Suprapubic skin (tissue), 4 donors: ENCODE measurements at places on chromosomes 5 and 9. TPM values are rescaled to one million over a fixed set of nuclear protein-coding genes. Genes with fewer than 3 reads are reported as not detected.

- DNase-seq: no peak
These were observed 68.1 kb downstream of the GDA start for GRCh38 chr9:72217306-72217842.

DNA sequence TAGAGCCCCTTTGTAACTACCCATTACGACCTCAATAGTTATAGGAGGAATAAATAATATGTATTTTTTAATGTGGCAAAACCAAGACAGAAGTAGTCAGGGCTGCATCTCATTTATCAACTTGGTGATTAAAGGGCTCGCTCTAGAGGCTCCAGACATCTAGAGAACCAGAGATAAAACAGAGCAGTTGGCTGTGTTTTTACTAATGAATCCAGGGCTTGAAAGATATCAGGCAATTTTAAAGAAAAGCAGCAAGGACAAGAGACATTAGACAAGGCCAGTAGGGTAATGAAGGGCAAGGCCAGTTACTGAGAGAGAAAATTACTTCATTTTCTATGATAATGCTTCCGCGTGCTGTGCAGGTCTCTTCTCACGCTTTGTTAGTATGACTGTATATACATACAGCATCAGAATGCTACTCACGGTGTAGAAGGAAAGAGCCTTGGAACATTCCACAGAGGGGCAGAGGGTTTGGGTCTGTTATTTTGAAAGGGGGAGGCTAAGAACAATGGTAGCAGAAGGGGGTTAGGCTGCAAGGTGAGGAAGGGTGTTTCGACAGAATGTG is 110.4 kb downstream of the SEMA6A start:
- DNase-seq: no peak

DNA sequence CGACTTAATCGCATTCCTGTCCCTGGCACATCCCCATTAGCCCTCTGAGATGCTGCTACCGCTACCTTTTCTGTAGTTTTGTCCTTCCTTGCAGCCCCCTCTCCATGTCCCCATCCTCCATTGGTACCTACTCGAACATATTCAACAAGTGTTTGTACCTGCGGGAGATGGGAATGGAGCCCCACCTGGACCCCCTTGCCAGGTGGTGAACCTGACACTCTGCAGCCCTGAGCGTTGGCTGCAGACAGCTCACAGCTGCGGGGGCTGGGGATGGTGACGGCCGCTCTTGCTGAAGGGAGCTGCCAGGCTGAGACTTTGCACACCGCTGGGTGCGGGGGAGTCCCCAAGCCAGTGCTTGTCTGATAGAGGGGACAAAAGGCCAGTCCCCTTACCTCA is 96.3 kb upstream of the DAP start:
- DNase-seq: no peak

CEP120 gene
- total RNA-seq: 7.9 TPM

GRCh38 chr9:88754452-88754851 is 219.5 kb downstream of the NXNL2 start:
- DNase-seq: no peak

GRCh38 chr9:27888661-27889295 is 315.5 kb upstream of the C9orf72 start:
- no peak for DNase-seq

DNA sequence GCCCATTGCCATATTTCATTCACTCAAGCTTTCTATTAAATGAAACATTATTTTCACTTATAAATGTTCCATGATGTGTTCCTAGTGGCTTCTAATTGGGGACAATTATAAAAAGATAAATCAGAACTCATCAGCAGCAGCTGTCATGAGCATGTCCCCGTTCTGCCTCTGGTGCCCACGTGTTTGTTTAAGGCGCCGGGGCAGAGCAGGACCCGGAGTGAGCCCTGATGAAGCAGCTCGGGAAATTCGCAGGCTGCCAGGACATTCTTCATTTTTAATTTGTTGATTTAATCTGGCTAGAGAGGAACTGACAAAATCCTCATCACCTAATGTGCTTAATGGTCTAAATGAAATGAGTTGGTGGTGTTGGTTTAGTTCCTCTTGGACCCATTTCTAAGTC is 475.0 kb downstream of the CTNND2 start:
- no peak for DNase-seq

SLC1A3 gene
- total RNA-seq: 34.2 TPM

- DNase-seq: no peak
These were observed 8.4 kb downstream of the ECM2 start for GRCh38 chr9:92527291-92527828.

GRCh38 chr9:82721593-82721992 is 341.3 kb downstream of the RASEF start:
- DNase-seq: no peak

TAF11L10 gene
- total RNA-seq: not detected
